GM04504 (cell line): ENCODE measurements at places on chromosomes 1 and 21.

- no peak for DNase-seq
Observed at GRCh38 chr1:103372866-103373265, 152.6 kb upstream of the RNPC3 start.

GRCh38 chr1:172663732-172664131 lies 4.8 kb downstream of the FASLG start:
- no peak for DNase-seq

GRCh38 chr1:146021622-146022402 lies at the start of gene HJV:
HJV (minus strand) TSS chr1:146021735; CDS start chr1:146020231, 1,504 bp downstream.
- DNase-seq, result no peak

DNA sequence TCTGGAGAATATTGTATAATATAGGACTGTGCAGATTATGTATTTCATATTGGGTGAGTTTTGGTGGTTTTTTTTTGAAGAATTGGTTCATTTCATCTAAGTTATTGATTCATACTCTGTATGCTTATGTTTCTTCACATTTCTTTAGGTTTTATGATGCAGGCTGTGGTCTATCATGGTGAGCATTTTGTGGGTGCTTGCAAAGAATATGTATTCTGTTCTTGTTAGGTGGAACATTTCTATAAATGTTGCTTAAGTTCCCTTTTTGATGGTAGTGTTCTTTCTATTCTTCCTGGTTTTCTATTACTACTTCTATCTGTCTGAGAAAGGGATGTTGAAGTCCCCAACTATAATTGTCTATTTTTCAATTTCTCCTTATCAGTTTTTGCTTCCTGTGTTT lies 42.6 kb downstream of the PKN2 start:
- DNase-seq, result no peak

DNA sequence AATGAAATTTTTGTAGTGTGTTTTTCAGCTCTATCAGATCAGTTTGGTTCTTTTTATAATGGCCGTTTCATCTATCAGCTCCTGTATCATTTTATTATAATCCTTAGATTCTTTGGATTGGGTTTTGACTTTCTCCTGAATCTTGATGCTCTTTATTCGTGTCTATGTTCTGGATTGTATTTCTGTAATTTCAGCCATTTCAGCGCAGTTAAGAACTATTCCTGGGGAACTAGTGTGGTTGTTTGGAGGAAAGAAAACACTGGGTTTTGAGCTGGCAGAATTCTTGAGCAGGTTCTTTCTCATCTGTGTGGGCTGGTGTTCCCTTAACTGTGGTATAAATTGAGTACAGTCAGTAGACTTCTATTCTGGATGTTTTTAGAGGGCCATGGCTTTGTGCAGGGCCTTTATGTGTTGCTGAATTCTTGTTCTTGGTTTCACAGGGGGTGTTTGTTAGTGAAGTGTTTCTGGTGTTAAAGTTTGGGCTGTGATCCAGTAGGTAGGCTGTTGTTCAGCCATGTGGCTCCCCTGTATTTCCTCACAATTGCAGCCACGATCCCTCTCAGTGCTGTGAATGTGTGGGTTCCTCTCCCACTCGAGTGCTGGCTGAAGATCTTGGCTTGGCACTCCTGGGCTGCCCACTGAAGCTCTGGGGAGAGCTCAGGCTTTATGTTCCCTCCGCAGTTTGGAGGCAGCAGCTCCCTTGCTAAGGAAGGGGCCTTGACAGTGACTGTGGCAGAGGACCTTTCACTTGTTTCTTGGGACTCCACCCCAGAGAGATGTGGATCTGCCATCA lies 56.0 kb upstream of the CCDC190 start:
- DNase-seq, result no peak
